ENCODE measurements at places on chromosomes 7 and 10.

GRCh38 chr10:32942081-32942480 is 15.9 kb downstream of the ITGB1 start:
- no peaks in the 10 kb centered on the region for H3K27me3 ChIP-seq
- no peak overlapping the region for H3K27ac ChIP-seq
- no peaks in the 10 kb centered on the region for H3K36me3 ChIP-seq
- H3K4me3 ChIP-seq, result no peak overlapping the region
- H3K4me1 ChIP-seq, result peaks cover 19% of the 10 kb centered on the region

DNA sequence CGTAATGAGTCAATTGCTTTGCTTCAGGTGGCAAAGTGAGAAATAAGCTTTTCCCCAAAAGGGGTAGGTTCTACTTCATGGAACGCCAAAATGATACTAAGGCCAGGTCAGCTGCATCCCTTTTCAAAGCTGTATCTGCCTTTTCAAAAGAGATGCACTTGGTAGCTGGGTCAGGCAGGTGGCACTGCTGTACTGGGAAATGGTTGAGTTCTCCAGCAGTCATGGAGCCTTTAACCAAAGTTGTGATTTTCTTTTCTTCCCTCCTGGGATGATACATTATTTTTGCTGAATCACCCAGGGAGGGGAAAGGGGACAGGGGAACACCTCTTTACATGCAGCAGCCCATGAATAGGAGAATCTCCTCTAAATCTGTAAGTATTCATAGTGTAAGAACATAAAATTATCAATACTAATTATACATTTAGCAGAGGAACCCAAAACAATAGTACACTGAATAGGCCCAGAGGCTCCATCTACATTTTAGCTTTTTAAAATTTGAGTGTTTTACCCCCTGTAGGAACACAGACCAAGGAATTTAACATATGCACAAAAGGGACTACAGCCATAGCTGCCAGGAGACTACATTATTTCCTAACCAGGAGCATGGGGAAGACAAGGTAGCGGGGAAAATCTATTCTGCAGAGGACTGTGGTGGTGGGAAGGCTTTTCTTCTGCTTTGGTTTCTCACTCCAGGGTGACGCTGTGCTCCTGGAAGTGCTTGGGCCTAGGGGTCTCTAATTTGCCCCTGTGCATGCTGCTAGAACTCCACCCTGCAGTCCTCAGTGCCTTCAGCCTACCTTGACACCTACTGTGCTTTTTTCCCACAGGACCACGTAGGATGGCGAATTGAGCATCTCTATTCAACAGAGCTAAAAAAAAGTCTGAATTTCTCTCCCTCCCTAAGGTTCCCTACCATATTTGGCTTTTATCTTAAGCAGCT is 6.4 kb upstream of the GPR22 start:
- no peaks in the 10 kb centered on the region for H3K4me1 ChIP-seq
- no peak overlapping the region for H3K4me3 ChIP-seq
- DNase-seq, result peak; percentile 23
- no peak overlapping the region for H3K27ac ChIP-seq
- peaks cover 2% of the 10 kb centered on the region for H3K36me3 ChIP-seq

DNA sequence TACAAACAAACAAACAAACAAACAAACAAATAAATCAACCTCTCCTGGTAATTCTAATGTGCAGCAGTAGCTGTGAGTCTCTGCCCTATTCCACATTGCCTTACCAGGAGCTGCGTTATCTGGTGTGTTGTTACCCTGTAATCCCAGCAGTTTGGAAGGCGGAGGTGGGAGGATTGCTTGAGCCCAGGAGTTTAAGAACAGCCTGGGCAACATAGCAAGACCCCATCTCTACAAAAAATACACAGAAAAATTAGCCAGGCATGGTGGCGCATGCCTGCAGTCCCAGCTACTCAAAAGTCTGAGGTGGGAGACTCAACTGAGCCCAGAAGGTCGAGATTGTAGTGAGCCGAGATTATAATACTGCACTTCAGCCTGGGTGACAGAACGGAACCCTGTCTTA is 192.7 kb downstream of the EXOC4 start:
- peaks cover 2% of the 10 kb centered on the region for H3K4me1 ChIP-seq
- no peak for DNase-seq
- no peaks in the 10 kb centered on the region for H3K27me3 ChIP-seq
- peaks cover 5% of the 10 kb centered on the region for H3K36me3 ChIP-seq
- no peak overlapping the region for H3K4me3 ChIP-seq
- H3K27ac ChIP-seq, result no peak overlapping the region

GRCh38 chr7:88600695-88601094 is 158.8 kb upstream of the ZNF804B start:
- H3K36me3 ChIP-seq, result no peaks in the 10 kb centered on the region
- no peaks in the 10 kb centered on the region for H3K4me1 ChIP-seq
- no peak for DNase-seq
- no peak overlapping the region for H3K27ac ChIP-seq
- no peaks in the 10 kb centered on the region for H3K27me3 ChIP-seq

- no peaks in the 10 kb centered on the region for H3K36me3 ChIP-seq
- no peaks in the 10 kb centered on the region for H3K27me3 ChIP-seq
- no peak overlapping the region for H3K4me3 ChIP-seq
- no peak for DNase-seq
- H3K27ac ChIP-seq, result no peak overlapping the region
Measured at GRCh38 chr7:125406111-125406510, 476.5 kb upstream of the POT1 start.

- DNase-seq, result no peak
- no peak overlapping the region for H3K4me3 ChIP-seq
- H3K27me3 ChIP-seq, result peaks cover 12% of the 10 kb centered on the region
- H3K27ac ChIP-seq, result no peak overlapping the region
- H3K4me1 ChIP-seq, result no peaks in the 10 kb centered on the region
Measured at GRCh38 chr7:108329514-108329913, 126.7 kb downstream of the NRCAM start.

- H3K4me3 ChIP-seq, result no peak overlapping the region
- H3K36me3 ChIP-seq, result no peaks in the 10 kb centered on the region
- H3K27ac ChIP-seq, result no peak overlapping the region
- DNase-seq, result no peak
- H3K27me3 ChIP-seq, result no peaks in the 10 kb centered on the region
- H3K4me1 ChIP-seq, result no peaks in the 10 kb centered on the region
Measured at GRCh38 chr10:26205223-26205622, 11.4 kb upstream of the GAD2 start.

- peaks cover 14% of the 10 kb centered on the region for H3K4me1 ChIP-seq
- H3K36me3 ChIP-seq, result peaks cover 1% of the 10 kb centered on the region
- DNase-seq, result peak; percentile 38
- H3K27ac ChIP-seq, result no peak overlapping the region
- H3K27me3 ChIP-seq, result peaks cover 60% of the 10 kb centered on the region
- peak overlapping the region; percentile 89 for H3K4me3 ChIP-seq
Measured at GRCh38 chr10:114631666-114632417, 26.2 kb downstream of the ABLIM1 start.

- peaks cover 60% of the 10 kb centered on the region for H3K4me1 ChIP-seq
- peak overlapping the region; percentile 96 for H3K27ac ChIP-seq
- peaks cover 27% of the 10 kb centered on the region for H3K36me3 ChIP-seq
- H3K27me3 ChIP-seq, result no peaks in the 10 kb centered on the region
- DNase-seq, result peak; percentile 62
- peak overlapping the region; percentile 87 for H3K4me3 ChIP-seq
Measured at GRCh38 chr7:105677817-105678573, 96.7 kb upstream of the EFCAB10 start.

DNA sequence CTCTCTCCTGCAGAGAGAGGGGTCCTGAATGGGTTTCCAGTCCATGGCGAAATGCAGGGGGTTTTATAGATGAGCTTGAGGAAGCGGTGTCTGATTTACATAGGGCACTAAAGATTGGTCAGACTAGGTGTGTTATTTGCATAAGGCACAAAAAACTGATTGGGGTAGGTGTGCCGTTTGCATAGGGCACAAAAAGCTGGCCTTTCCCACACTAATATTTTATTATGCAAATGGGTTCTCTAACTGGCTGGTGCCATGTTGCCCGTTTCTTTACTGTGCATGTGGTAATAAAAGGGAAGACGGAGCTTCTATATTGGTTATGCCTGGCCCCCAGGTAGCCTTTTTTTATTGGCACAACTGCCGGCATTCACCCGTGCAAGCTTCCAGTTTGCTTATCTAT is 50.2 kb downstream of the MALRD1 start:
- H3K27ac ChIP-seq, result no peak overlapping the region
- H3K36me3 ChIP-seq, result no peaks in the 10 kb centered on the region
- DNase-seq, result no peak
- H3K4me1 ChIP-seq, result no peaks in the 10 kb centered on the region

GRCh38 chr10:33352175-33352574 is 17.7 kb upstream of the NRP1 start:
- peaks cover 23% of the 10 kb centered on the region for H3K27me3 ChIP-seq
- DNase-seq, result no peak
- no peak overlapping the region for H3K27ac ChIP-seq
- H3K36me3 ChIP-seq, result no peaks in the 10 kb centered on the region
- no peak overlapping the region for H3K4me3 ChIP-seq

GRCh38 chr7:51189777-51190176 is 126.8 kb downstream of the COBL start:
- H3K27ac ChIP-seq, result no peak overlapping the region
- H3K4me1 ChIP-seq, result no peaks in the 10 kb centered on the region
- peaks cover 4% of the 10 kb centered on the region for H3K27me3 ChIP-seq
- H3K4me3 ChIP-seq, result no peak overlapping the region
- no peaks in the 10 kb centered on the region for H3K36me3 ChIP-seq

DNA sequence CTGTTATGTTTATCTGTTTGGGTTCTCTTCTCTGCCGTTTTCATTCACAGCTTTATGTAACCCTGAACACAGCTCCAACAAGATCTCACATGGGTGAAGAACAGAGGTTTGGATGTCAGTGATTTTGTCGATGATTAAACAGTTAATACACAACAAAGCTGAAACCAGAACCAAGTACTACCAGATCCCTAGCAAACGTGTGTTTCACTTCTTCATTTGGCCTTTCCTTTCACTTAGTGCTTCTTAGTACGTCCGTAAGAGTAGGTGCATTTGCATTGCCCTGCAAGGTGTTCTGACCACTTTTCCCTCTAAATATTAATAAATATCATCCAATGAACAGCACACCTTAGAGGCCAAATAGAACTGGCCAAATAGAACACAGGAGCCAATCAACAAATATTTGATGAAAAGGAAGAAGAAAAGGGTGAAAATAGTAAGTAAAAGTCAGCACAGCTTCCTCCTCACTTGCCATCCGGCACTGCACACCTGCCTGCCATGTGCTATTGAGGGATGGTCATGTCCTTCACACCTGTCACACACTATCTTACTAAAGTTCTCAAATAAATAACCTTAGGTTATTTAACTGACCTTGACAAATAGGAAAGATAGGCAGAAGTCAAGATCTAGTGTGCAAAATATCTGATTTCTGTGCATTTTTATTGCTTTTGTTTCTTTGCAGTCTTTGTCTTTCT is 252.6 kb upstream of the ANKRD30A start:
- no peak for DNase-seq
- no peaks in the 10 kb centered on the region for H3K4me1 ChIP-seq
- H3K27me3 ChIP-seq, result no peaks in the 10 kb centered on the region
- no peaks in the 10 kb centered on the region for H3K36me3 ChIP-seq

DNA sequence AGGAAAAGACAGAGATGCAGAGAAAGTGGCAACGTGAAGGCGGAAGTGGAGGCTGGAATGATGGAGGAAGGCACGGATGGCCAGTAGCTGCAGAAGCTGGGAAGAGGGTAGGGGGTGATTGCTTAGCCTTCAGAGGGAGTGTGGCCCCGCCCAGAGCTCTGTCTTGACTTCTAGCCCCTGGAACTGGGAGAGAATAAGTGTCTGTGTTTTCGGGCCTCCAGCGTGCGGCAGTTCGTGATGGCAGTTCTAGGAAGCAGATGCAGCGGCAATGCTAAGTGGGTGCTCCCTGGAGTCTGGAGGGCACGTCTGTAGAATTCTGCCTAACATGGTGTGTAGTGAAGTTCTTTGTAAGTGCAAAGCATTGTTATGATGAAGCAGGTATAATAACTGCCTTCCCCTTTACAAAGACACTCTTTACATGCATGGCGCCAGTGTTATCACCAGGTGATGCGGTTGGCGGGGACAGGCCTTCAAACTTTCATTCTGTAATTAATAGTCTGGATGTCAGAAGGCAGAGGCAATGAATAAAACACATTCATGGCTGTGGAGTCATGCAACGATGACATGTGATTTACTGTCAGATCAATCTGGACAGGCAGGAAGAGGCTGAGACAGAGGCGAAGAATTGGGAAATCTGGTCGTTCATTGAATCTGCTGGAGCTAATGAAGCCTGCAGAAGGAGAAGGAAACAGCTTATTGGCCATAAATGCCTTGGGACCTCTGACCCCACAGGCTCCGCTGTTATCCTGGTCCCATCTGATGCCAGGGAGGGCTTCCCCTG is 228.6 kb downstream of the GLRX3 start:
- no peak overlapping the region for H3K27ac ChIP-seq
- H3K36me3 ChIP-seq, result no peaks in the 10 kb centered on the region
- no peaks in the 10 kb centered on the region for H3K27me3 ChIP-seq

GRCh38 chr10:11504566-11505285 is 106.7 kb downstream of the USP6NL start:
- peaks cover 23% of the 10 kb centered on the region for H3K27me3 ChIP-seq
- DNase-seq, result no peak
- H3K27ac ChIP-seq, result no peak overlapping the region
- H3K4me3 ChIP-seq, result no peak overlapping the region
- H3K4me1 ChIP-seq, result peaks cover 6% of the 10 kb centered on the region

GRCh38 chr10:81873932-81874816 is 820 bp upstream of the NRG3 start:
- no peak overlapping the region for H3K27ac ChIP-seq
- no peak overlapping the region for H3K4me3 ChIP-seq
- peaks cover 2% of the 10 kb centered on the region for H3K36me3 ChIP-seq

- no peak for DNase-seq
- H3K27me3 ChIP-seq, result no peaks in the 10 kb centered on the region
- no peak overlapping the region for H3K4me3 ChIP-seq
- no peak overlapping the region for H3K27ac ChIP-seq
Measured at GRCh38 chr10:91551856-91552255, 81.0 kb downstream of the PPP1R3C start.

DNA sequence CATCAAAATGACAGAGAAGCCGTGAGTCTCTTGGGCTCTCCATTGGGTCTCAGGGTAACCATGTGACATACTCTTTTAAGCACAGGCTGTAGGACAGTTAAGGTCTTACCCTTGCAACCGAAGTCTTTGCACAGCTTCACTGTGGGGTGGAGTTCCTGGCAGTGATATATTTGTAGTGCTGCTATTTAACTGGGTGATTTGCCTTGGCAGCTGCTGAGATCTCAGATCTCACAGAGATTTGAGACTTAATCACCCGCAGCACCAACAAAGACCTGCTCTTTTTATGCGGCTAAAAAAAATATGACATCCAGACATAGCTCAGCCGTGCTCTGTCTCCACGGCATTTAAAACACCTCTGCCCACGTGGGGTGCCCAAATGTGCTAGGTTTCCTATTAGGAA is 63.4 kb upstream of the NPTX2 start:
- no peak for DNase-seq
- no peaks in the 10 kb centered on the region for H3K27me3 ChIP-seq
- H3K36me3 ChIP-seq, result no peaks in the 10 kb centered on the region
- no peaks in the 10 kb centered on the region for H3K4me1 ChIP-seq
- no peak overlapping the region for H3K4me3 ChIP-seq

GRCh38 chr7:105589356-105590077 is 8.2 kb upstream of the EFCAB10 start:
- H3K36me3 ChIP-seq, result no peaks in the 10 kb centered on the region
- H3K4me1 ChIP-seq, result peaks cover 13% of the 10 kb centered on the region
- H3K27ac ChIP-seq, result no peak overlapping the region
- DNase-seq, result peak; percentile 45
- H3K27me3 ChIP-seq, result peaks cover 2% of the 10 kb centered on the region

GRCh38 chr7:28280516-28280915 is 99.9 kb upstream of the JAZF1 start:
- H3K4me1 ChIP-seq, result no peaks in the 10 kb centered on the region
- no peaks in the 10 kb centered on the region for H3K36me3 ChIP-seq
- DNase-seq, result no peak
- no peak overlapping the region for H3K4me3 ChIP-seq
